GF-D8 (cell line): ENCODE measurements at places on chromosomes 12 and 14.

GRCh38 chr14:36443374-36443773, 76.7 kb downstream of the NKX2-1 start:
- no peak for DNase-seq

DNA sequence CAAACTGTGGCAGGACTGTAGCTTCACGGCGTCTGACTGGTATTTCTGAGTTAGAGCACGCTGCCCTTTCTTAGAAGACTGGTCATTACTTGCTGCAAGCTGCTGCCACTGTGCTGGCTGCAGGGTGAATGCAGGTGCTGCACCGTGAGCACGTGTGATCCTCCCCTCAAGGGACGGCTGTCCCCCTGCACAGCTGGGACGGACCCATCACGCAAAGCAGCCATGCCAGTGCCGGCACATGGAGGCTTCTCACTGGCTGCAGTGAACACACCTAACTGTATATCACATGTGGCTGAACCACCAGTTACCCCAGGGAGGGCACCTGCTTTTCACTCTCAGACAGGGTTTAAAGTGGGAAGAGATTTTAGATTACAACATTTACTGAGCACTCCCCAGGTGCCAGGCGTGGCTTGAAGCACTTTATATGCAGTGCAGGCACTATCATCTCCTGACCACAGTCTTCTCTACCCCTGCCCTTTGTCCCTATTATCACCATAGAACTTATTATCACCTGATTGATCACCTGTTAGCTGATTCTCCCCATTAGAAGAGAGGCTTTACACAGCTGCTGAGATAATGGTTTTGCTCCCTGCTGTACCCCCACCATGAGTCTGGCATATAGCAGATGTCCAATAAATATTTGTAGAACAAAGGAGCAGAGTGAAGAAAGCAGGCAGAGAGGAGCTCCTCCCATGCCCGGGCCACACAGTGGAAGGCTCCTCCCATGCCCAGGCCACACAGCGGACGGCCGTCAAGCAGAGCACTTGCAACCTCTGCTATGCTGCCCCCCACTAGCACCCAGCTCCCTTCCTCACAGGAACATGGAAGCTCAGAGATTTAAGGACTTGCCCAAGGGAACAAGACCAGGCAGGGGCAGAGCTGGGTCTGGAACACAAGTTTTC, 25.9 kb downstream of the SLC25A47 start:
- no peak for DNase-seq

DNA sequence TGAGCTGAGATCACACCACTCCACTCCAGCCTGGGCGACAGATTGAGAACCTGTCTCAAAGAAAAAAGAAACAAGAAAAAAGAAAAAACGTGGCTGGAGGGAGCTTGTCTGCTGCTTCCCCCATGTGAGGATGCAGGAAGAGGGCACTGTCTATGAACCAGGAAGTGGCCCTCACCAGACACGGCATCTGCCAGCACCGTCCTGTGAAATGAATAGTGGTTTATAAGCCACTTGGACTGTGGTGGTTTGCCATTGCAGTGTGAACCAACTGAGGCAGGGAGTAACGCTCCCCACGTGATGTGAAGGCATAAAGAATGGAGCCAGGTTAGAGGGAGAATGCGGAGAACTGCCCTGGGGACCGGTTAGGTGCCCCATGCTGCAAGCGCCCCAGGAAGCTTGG, 4.5 kb upstream of the BRF1 start:
- DNase-seq = no peak

DNA sequence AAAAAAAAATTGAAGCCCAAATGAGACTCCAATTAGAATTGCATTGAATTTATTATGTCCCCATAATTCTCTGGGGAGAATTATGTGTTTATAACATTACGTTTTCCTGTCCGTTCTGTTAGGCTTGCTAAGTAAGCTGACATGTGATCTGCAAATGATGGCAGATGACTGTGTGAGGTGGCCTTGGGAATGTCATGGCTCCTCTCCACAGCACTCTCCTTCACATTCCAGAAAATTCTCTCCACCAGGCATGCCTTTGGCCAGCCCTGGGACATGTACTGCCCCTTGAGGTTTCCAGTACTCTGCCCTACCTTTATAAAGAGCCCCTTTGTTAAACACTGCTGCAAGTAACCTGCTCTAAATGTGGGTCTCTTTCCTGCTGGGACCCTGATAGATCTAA, 28.3 kb upstream of the INF2 start:
- no peak for DNase-seq

- no peak for DNase-seq
Measured at GRCh38 chr12:39393179-39393578, 49.7 kb downstream of the KIF21A start.

GRCh38 chr12:47813511-47814196, 6.0 kb downstream of the HDAC7 start:
- DNase-seq = peak; percentile 64

DNA sequence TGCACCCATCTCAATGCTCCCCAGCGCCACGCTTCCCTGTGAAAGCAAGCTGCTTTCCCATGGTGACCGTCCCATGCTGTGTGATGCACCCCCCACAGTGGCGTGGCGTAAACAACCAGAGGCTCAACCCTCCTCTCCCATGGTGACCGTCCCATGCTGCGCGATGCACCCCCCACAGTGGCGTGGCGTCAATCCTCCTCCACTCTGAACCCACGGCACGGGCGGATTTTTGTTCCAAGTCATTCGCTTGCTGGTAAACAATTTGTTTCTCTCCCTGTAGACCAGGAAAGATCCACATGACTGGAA, 8.9 kb downstream of the STX2 start:
- no peak for DNase-seq

GRCh38 chr12:92596383-92596782, 106.4 kb upstream of the PLEKHG7 start:
- DNase-seq = no peak

DNA sequence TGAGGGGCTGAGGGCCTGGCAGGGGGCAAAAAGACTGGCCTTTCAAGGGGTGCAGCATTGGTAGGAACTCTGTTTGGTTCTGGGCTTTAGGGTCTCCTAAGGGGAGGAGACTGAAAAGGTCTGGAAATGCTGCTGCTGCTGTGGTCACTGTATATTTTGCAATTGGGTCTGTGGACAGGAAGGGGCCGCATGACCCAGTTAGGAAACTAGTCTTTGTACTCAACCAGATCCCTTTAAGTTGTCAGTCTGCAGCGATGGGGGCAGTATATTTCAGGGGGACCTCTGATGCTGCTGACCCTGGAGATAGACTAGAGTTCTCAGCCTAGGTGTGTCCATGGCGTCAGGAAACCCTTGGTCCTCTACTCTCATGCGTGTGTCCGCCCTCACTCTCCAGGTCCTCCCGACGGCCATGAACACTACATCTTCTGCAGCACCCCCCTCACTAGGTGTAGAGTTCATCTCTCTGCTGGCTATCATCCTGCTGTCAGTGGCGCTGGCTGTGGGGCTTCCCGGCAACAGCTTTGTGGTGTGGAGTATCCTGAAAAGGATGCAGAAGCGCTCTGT, 4.0 kb downstream of the LTB4R start:
- DNase-seq = no peak

DNA sequence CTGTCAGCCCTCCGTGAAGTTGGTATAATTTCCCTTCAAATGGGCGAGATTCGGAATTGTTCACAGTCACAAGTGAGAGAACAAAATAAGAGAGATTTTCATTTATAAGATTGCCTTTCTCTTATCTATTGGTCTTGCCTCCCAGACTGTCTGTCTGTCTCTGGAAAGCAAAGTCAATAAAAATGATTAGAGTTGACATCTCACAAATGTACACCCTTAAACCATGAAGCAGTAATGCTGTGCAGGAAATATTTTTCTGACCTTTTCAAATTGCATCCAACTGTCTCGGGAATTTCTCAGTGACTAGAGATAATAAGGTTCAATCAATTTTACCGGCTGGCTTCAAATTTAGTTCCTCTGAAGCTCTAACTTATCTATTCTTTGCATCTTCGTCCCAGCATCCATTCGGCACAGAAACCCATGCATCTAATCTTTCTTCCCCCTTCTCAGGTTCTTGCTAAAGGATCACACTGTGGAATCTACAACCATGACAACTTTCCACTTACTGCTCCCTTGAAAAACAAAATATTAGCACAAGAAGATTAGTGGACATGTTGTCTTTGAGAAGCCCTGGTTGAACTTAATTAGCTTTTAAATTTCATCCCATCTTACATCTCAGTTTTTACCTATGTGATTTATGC, 93.1 kb downstream of the RMST start:
- DNase-seq = no peak

DNA sequence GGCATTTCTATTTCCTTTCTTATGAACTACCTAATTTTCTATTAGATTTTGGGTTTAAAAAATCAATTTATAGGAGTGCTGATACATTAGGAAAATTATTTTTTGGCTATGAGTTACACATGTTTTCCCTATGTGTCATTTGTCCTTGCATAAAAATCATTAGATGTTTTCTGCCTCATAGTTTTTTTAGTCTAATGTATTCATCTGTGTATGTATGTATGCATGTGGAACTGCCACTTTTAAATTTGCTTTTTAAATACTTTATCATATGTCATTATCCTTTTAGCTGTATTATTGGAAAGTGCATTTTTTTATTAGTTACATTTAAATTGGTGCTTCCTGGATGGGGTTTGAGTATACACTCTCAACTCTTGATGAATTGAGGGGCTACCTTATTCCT, 78.7 kb upstream of the CEP83 start:
- DNase-seq = no peak

- no peak for DNase-seq
Measured at GRCh38 chr12:124727922-124728321, 135.7 kb downstream of the SCARB1 start.

GRCh38 chr12:66829660-66830325, 150.9 kb upstream of the GRIP1 start:
- DNase-seq = no peak

- DNase-seq = no peak
Measured at GRCh38 chr12:51342416-51342815, 4.1 kb downstream of the CELA1 start.

DNA sequence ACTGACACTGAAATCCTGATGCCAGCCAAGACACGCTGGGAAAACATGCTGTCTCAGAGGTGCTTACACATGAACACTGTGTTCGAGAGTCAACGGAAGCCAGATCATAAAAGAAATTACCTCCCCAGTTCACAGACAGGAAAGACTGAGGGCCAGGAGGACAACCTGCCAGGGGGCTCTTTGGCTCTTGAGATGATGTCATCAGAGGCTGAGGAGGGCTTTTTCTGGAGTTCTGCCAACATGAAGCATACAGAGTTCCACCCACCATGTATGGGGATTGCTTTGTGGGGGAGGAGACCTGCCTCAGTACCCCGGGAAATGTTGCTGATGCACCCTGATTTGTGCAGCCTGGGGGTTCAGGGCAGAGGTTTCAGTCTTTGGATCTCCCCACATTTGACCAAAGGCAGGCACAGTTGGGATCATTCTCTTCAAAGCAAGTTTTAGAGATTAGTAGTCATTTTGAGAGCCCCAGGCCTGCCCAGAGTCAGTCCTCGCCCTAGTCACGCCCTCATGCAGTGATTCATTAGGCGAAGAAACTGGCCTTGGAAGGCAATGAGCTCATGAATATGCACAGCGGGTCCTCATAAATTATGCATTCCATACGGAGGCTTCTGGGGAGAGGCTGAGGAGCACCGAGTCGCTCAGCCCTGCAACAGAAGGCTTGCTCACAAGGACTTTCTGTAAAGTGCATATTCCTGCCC, 34.9 kb upstream of the EML1 start:
- no peak for DNase-seq

DNA sequence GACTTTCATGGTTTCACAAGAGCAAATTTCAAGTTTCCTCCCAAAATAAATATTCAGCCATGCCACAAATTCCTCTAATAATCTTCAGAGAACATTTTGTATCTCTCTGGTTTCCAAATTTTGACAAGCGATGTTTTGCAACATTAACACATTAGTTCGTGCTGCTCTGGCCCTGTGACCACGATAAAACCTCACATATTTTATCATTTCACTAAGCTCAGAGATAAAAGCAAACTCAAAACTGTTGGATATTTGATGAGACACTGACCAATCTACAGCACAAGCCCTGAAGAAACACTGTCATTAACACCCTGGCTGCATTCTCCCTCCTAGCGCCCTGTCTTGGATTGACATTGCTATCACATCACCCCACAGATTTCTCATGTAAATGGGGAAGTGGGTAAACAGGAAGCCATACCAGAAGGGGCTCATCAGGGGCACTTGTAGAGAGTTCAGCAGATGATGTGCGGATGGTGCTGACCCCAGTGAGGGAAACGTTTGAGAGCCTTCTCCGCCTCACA, 264.3 kb downstream of the PRKD1 start:
- no peak for DNase-seq

DNA sequence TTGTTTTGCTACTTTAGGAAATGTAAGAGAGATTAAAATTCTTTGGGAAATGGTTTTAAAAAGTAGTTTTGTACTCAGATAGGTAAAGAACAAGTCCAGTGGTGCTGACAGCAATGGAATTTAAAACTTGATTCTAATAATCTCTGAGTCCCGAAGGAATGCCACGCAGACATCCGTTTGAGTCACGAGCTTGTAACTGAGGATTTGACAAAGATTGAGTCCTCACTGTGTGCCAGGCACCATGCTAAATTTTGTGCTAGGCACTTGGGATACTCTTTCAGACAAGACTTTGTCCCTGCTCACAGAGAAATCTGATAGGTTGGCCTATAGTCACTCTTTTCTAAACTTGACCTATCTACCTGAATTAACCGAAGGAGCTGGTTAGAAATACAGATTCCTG, 12.7 kb downstream of the FLRT2 start:
- DNase-seq = no peak

GRCh38 chr14:50821510-50822464, 9.2 kb downstream of the NIN start:
- DNase-seq = peak; percentile 78

GRCh38 chr12:43896496-43896895, 60.6 kb downstream of the TMEM117 start:
- DNase-seq = no peak

DNA sequence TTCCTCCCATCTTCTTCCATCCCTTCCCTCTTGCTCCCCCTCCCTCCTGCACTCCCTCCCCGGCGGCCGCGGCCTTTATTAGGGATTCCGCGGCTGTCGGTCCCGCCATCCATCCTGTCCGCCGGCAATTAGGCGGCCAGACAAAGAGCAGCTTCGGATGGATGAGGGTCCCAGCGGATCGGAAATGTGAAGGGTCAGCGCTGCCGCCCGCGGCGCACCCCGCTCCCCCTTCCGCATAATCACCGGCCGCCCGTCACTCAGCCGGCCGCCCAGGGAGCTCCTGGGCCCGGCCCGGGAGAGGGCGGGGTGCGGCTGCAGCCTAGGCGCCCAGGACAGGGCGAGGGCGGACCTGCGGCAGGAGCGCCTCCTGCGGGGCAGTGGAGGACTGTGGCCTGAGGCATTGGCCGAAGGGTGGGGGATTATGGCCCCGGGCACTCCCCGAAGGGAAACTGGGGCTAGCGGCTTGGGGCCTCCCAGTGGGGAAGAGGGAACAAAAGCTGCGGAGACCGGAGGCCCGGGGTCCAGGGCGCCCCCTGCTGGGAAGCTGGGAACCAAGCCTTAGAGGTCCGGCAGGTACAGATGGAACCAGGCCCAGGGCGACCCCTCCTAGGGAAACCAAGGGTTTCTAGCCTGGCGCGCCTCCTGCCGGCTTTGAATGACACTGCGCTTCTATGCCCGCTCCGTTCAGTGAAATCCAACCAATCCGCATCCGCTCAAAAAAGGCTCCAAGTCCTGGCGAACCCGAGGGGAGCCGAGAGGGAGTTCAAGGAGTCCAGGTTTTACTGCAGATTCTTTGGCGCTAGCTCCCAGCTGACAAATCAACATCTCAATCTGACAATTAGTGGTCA, 4.4 kb upstream of the DNAJC22 start:
- DNase-seq = peak; percentile 17
